ENCODE measurements at places on chromosomes 4 and X.

GRCh38 chr4:61336916-61337315, 136.8 kb downstream of the ADGRL3 start:
- DNase-seq = no peak

- DNase-seq = no peak
Observed at GRCh38 chr4:153781280-153781679, 7.6 kb downstream of the SFRP2 start.

DNA sequence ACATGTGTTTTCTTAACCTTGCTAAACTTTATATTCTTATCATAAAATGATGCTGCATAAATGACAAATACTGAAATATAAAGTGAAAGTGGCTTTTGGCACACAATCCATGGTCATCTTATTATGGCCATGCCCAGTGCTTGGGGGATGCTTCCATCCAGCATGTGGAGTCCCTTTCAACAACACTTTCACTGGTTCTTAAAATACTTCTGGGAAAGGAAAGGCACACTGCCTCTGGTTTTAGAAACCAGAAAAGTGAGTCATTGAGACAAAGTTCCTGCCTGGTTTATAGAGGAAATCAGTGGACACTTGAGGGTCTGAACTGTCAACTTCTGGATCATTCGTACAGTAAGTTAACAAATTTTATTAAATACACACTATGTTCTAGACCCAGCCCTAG, 248.0 kb upstream of the ADAMTS3 start:
- no peak for DNase-seq

DNA sequence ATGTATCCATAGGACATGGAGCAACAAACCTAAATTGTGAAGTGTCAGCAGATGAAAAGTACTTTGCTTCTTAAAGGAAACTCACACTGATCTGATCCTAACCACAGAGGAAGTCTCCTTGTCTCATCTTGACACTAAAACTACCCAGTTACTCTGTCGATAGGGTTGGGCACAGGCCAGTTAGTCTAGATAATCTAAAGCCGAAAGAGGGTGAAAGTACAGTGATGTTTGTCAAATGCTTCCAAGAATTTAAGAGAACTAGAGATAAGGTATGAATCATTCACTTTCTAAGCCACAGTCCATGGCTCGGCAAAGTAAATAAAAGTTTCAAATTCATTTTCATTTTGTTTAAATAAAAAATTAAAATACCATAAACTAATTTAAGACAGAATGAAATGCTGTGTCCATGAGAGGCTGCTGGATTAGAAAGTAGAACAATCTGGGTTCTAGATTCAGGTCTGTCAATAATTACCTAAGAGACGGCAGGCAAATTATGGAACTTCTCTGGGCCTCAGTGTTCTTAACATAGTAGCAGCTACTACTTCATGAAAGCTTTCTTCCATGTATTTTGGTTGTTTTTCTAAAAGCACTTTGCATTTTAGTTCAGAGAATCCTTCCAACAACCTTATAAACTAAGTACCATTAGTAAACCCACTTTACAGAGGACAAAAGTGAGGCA, 176.7 kb downstream of the LDB2 start:
- no peak for DNase-seq

DNA sequence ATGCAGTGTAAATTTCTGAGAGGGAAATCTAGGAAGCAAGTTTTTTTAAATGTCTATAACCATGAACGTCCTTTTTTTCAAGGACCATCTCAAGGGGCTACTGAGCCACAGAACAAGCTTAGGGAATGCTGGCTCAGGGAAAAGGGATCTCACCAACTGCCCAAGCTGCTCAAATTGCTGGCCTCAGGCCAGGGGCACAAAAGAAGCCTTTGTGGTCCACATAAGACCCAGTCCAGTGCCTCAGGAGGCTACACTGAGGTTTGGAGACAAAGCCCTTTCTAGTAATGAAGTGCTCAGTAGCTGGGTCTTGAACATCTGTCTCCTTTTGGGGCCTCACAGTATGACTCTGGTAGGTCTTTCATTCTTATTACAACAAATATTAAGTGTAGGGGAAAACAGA, 305.5 kb downstream of the RAB28 start:
- no peak for DNase-seq

GRCh38 chr4:137804906-137805495, 272.7 kb upstream of the PCDH18 start:
- DNase-seq = no peak

DNA sequence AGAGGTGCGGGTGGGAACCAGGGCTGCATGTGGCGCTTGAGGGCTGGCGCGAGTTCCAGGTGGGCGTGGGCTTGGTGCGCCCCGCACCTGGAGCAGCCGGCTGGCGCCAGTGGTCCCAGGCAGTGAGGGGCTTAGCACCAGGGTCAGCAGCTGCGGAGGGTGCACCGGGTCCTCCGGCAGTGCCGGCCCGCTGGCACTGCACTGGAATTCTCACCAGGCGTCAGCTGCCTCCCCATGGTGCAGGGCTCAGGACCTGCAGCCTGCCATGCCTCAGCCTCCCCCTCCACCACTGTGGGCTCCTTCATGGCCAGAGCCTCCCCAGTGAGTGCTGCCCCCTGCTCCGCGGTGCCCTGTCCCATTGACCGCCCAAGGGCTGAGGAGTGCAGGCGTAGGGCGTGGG, 174.0 kb downstream of the ADAM29 start:
- no peak for DNase-seq

DNA sequence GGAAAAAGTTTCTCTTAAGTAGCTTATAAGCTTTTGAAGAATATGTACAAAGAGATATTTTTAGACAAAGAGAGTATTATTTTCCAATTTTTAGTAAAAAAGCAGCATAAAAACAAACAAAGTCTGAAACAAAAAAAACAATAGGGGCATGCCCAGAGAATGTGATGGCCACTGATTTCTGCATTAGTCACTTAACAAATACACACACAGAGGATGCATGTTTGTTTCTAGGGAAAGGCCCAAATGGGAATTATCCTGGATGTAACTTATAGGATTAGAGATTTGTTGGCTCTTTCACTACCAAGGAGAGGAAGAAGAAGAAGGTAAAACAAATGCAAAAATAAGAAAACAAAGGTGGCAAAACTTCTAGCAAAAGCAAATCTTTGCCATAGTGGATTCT, 95.9 kb upstream of the SCOC start:
- no peak for DNase-seq

GRCh38 chrX:13252726-13253125, 67.1 kb downstream of the ATXN3L start:
- DNase-seq = no peak

DNA sequence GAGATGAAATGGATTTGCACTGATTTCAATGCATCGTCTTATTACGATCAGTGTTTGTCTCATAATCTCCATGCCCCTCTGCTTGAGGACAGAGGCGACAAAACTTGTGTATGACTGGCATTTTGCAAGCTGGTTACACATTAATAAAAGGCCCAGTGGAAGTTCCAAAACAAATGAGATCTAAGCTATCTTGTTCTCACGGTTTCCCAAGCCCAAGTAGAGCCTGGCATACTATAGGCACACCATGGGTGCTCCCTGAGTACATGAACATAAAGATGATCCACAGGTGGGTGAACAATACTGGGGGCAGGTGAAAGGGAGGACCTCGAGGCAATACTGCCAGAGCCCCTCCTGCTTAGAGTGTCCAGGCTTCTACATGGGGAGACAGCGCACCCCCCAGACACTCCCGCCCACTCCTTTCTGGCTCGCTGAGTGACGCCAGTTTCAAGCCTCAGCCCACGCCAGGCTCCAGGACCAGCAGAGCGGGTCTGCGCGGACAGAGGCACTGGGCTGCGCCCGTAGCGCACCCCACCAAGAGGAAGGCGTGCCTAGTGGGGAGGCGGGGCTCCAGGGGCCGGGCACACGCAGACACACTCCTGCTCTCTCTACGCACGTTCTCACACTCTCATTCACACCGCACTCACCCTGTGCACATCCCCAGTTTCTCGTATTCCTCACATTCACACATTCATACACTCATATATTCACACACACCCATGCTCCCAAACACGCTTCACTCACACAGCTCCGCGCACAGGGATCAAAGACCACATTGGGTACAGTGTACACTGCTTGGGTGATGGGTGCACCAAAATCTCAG, 8.9 kb upstream of the GSX2 start:
- DNase-seq = no peak

GRCh38 chr4:15691346-15692135, 9.9 kb downstream of the FAM200B start:
- no peak for DNase-seq

DNA sequence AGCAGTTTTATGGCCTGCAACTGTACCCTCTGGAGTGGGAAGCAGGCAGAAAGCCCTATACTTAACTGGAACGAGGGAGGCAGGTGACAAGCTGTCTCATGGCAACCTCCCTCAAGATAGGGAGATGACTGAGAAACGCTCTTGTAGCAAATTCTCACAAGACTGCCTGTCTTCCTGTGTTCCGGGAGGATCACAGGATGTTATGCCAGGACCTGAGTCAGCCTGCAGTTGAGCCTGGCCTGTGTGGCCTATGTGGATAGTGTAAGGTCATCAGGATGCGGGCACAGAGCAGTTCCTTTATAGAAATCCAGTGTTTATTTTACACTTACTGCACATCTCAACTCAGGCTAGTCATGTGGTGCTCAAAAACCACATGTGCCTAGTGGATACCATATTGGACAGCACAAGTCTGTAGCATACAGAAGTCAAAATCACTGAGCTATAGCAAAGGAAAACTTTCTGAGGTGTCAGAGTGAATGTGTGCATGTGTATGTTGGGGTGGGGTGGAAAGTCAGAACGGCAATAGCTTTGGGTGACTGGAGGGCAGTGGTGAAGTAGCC, 25.2 kb downstream of the TAF7L start:
- DNase-seq = no peak

DNA sequence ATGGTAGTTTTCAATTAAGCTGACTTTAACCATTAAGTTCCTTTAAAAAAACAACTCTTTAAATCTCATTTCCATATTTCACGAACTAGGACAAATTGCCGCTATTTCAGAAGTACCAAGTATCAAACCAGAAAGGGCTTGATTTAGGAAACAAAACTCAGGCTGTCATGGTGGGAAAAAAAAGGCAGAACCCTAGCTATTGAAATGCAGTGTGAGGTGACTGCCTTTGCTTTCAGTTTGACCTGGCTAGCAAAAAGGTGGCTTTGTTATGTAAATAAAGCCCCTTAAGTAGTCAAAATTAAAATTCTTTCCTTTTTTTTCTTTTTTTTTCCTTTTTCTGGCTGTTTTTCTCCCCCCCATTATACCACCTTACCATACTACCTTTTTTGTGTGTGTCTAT, 40.6 kb upstream of the CYP2U1 start:
- no peak for DNase-seq

GRCh38 chr4:18689308-18690115, 668.0 kb upstream of the LCORL start:
- DNase-seq = peak; percentile 5

DNA sequence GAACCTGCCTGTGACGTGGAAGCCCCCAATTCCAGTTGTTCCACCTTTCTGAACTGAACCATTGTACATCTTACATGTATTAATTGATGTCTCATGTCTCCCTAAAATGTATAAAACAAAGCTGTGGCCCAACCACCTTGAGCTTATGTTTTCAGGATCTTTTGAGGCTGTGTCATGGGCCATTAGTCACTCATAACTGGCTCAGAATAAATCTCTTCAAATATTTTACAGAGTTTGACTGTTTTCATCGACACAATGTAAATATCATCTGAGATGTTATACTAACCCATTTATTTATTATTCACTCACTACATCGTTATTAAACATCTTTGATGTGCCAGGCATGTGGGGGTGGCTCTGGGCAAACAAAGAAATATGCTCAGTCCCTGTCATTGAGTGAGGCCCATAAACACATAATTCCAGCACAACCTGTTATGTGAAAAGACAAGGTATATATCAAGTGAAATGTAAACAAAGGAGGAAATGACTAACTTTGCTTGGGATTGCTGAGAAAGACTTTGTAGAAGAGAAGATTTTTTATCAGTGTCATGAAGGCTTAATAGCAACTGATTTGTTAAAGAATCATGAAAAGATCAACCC, 34.5 kb upstream of the PPM1K start:
- no peak for DNase-seq

DNA sequence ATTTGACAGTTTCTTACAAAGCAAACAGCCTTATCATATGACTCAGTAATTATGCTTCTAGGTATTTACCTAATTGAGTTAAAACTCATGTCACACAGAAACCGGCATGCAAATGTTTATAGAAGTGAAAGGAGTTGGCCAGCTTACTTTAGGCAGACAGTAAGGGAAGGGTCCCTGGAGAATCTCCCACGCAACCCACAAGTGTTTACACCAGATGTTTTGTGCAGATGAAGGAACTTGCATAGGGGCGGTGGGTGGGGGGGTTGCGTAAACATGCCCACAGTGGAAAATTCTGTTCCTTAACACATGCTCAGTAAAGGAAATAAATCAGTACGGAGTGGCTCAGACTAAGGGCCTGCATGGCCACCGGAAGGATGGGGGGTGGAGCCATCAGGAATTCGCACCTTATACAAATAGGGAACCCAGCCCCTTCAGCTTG, 330.5 kb upstream of the AADAT start:
- no peak for DNase-seq

GRCh38 chrX:38178396-38178795, 42.3 kb downstream of the SRPX start:
- no peak for DNase-seq

DNA sequence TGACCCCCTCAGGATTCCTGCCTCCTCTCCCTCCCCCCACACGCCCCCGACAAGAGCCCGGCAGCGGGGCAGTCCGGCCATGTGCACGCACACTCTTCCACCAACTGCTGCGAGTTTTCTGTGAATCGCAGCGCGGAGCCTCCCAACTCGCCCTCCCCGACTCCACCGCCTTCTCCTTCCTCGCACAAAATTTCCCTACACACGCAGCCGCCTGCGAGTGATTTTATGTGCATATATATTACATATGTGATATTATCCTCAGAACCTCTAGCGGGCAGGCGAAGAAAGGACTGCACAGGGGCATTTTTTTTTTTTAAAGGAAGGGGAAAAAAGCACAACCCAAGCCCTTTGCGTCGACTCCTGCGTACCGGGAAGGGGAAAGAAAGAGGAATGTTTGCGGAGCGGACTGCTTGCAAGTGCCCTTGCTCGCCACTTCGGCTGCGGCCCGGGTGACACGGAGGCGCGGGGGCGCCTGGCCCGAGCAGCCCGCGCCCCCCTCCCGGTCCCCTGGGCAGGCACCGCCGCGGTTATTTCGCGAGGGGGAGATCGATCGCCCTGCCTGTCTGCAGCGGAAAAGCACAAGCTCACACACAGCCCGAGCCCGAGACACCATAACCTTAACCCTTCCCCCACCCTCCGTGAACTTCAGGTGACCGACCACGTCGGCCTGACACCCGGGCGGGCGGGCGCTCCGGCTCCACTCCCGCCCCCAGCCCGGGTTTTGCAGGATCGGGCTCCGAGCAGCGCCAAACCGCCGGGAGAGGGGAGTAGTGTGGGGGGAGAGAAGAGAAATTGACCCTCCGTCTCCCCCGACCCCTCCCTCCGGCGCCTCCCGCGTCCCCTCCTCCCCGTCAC, 2.3 kb downstream of the ZNF827 start:
- DNase-seq = peak; percentile 21

- no peak for DNase-seq
Observed at GRCh38 chrX:50814701-50815100, 707 bp upstream of the SHROOM4 start.

GRCh38 chrX:150848914-150849365, 49.5 kb downstream of the CD99L2 start:
- DNase-seq = no peak

All from activated naive CD8-positive, alpha-beta T cell treated with anti-CD3 and anti-CD28 coated beads, Interleukin-2, amount 50 U/mL, for 16 hours (primary cell).